ENCODE measurements at places on chromosomes 2 and 18.

DNA sequence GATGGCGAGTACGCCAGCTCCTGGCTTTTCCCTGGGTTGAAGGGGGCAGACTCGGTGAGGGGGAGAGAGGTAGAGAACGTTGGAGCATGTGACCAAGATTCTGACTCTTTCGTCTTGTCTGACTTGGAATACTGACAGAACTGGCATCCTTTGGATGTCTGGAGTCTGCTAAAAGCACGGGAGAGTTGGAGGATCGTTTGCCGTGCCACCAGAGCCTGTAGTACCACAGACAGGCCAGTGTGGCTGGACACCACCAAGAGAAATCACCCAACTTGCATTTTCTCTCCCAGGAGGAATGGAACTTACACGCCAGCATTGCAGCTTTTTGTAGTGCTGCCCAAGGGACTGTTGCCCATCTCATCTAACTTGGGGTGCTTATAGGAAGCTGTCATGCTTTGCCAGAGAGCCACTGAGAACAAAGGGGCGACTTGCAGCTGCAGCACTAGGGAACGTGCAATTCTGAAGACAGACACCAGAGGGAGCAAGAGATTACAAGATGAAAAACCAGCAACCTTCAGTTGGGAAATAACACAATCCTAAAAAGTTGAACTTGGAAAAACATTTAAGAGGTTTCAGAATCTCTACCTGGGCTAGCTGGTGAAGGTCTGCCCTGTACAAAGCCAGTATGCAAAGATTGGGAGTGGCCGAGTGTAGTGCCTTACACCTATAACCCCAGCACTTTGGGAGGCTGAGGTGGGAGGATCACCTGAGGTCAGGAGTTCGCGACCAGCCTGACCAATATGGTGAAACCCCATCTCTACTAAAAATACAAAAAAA is 24.1 kb downstream of the PSMG2 start:
- peak; percentile 82 for DNase-seq

- no peak for DNase-seq
These were observed 221.2 kb downstream of the PIEZO2 start for GRCh38 chr18:10928011-10928771.

DNA sequence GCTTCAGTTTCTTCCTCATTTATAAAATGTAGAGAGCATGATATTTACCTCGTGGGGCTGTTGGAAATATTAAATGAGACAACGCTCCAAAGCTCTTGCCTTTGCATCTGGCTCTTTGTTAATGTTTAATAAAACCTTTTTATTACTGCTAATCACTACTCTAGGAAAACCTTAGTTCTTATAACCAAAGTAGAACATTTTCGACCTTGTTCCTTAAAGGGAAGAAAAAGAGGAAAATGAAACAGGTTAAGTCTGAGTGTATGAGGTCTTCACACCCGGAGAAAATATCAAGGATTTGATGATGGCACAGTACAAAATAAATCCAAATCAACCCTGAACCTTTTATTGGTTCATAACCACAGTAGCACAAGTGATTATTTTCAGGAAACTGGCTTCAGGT is 86.6 kb upstream of the BCL2L11 start:
- DNase-seq: no peak

GRCh38 chr2:195117011-195117410 is 540.0 kb upstream of the SLC39A10 start:
- no peak for DNase-seq

- DNase-seq: no peak
These were observed 59.2 kb downstream of the LYPD6 start for GRCh38 chr2:149389506-149390167.

DNA sequence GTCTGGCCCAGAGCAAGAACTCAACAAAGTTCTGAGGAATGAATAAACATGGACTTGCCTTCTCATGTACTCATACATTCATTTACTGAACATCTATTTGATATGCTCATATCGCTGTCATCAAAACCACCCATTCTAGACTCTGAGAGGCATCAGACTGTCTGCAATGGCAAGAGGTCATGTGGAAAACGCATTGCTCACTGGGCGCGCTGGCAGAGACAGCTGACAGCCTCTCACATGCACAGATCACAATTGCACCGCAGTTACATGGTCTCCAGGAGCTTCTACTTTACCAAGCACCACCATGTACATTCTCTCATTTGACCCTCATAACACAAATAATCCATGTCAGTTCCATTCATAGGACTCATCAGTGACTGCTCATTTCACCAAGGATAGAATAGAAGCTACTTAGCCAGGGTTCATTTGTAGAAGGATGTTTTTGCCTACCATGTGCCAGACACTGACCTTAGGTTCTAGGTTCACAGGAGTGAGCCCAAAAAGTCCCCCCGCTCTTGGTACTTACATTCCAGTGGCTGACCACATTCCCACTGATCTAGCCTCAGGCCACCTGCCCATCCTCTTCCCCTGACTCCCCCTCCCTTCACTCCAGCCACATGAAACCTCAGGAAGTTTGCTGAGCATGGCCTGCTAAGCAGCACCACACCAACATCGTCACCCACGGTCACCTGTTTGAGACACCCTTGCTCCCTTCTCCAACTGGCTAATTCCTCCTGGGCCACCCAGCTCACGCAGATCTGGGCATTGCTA is 6.1 kb downstream of the FAM124B start:
- no peak for DNase-seq

Measured in suppressor macrophage treated with lipopolysaccharide for 1 hour (primary cell).